ENCODE measurements at places on chromosomes 3 and 15.

DNA sequence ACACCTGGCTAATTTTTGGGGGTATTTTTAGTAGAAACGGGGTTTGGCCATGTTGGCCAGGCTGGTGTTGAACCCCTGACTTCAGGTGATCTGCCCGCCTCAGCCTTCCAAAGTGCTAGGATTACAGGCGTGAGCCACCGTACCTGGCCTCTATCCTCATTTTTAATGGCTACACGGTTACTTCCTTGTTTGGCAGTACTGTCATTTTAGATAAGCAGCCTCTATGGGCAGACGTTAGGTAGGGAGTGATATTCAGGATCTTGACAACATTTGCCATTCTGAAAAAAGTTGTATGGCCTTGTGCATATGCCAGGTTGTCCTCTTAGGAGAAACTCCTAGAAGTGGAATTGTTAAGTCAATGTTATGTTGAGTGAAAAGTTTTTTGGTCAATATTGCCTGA, 141.7 kb downstream of the ITPR1 start:
- DNase-seq: no peak

- no peak for DNase-seq
These were observed 34.5 kb downstream of the ZFAND6 start for GRCh38 chr15:80093854-80094418.

- DNase-seq: no peak
These were observed 20.1 kb downstream of the CACNA2D2 start for GRCh38 chr3:50483374-50483773.

- DNase-seq: no peak
These were observed 18.2 kb downstream of the ZNF592 start for GRCh38 chr15:84766461-84767035.

- no peak for DNase-seq
These were observed 700.5 kb upstream of the ARPP21 start for GRCh38 chr3:34938784-34939183.

- no peak for DNase-seq
These were observed 124.3 kb downstream of the CTNNB1 start for GRCh38 chr3:41323467-41324155.

DNA sequence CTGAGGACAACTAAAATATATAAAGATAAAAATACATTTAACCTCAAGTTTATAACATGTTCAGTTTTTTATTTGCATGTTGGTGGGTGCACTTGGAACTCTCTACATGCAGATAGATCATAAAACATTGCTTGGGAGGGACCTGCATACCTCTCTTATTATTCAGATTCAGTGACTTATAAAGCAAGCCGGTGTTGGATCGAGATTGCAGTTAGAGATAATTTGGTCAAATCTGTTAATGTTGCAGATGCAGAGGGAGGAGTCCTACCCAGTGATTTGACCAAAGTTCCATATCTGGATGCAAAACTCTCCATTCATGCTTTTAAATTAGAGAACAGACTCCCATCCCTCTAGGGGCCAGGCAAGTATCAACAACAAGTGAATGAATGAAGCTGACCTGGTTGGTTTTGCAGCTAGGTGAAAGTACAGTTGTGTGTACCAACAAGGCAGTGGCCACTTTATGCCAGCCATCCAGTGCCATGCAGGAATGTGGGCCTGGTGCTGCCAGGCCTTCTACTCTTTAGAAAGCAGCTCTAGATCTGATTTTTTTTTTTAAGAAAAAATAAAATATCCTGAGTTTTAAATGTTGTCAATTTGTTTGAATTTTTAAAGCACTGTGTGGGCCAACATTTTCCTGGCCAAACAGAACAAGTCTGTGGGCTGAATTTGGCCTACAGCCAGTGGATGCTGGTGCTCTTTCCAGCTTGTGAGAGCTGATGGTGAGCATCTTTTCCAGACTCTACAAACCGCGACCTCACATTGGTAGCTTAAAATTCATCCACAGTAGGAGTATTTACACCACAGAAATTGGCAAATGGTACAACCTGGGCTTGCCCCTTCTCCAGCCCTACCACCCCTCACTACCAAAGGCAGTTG, 12.3 kb downstream of the CDIN1 start:
- DNase-seq: no peak

GRCh38 chr15:80916056-80916455, 73.6 kb downstream of the MESD start:
- no peak for DNase-seq

DNA sequence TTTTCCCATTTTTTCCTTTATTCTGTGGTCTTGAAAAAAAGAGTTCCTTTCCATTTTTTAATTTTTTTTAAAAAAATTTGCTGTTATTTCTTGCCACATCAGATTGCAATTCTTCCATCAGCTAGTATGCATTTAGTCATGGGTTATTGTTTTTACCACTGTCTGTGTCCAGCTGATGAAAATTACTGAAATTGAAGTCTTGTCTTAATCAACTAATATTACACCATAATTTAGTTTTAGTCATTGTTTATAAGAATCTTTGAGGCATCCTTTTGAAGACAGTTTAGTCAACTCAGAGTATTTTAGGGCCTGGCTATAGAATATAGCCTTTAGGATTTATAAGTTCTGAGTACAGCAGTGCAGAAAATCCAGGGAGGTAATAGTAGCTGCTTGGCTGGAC, 172.1 kb downstream of the LRTM1 start:
- DNase-seq: no peak

GRCh38 chr15:41462084-41462795, 31.4 kb upstream of the ITPKA start:
- no peak for DNase-seq

- DNase-seq: no peak
These were observed 148.1 kb downstream of the LMLN start for GRCh38 chr3:198107840-198108734.

DNA sequence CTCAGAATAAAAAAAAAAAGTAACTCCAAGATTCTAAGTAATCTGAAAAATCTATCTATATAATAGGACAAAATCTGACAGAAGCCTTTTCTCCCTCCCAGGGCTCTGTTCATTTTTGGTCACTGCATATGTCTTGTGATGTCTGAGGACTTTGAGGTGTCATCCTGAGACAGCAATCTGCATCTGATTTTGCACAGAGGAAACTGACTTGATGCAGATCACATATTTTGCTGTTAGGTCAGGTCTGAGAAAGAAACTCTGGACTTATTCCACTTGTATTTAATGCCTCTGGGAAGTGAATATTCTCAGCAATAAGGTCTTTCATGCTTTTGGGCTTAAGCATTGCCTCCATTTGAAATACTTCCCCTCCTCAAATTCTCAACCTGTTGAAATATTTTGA, 295.2 kb upstream of the THBS1 start:
- DNase-seq: no peak

GRCh38 chr3:14806641-14807263, 12.0 kb upstream of the FGD5 start:
- no peak for DNase-seq

DNA sequence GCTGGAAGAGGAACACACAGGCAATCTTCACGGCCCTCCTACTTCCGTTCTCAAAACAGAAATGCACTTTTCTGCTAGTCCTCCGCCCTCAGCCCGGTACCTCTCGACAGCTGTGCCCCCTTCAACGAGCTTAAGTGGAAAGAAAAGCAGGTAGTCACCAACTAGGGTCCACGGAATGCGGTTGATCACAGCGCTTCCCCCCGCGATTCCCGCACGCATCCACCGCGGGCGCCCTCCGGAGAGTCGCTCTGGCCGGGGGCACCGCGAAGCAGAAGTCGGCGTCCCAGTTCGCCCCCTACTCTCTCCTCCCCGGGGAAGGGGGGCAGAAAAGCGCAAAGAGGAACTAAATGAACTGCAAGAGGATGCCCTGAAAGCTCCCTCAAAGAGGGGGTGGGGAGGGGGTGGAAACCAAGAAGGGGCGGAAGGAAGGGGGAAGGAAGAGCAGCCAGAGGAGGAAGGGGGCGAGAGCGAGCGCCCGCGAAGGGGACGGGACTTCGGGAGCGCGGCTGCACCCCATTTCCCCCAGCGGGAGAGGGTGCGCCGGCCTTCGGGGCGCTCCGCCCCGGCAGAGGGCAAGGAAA, 738 bp downstream of the ACAP2 start:
- DNase-seq: no peak

DNA sequence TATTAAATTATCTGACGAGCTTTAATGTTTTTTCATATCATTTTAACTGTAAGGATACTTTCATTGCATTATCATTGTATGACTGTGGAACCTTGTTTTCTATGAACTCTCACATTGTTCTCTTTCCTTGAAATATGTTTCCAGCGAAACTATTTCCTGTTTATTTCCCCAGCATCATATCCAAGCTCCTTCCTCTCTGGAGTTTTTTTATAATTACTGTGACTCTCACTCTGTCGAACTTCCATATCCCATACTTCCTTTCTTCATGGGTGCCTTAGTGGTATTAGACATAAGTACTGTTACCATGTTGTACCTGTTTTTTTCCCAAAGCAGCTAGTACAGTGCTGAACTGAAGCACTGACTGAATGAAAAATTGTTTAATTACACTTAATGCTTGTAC, 373.6 kb upstream of the CNTN3 start:
- DNase-seq: no peak

DNA sequence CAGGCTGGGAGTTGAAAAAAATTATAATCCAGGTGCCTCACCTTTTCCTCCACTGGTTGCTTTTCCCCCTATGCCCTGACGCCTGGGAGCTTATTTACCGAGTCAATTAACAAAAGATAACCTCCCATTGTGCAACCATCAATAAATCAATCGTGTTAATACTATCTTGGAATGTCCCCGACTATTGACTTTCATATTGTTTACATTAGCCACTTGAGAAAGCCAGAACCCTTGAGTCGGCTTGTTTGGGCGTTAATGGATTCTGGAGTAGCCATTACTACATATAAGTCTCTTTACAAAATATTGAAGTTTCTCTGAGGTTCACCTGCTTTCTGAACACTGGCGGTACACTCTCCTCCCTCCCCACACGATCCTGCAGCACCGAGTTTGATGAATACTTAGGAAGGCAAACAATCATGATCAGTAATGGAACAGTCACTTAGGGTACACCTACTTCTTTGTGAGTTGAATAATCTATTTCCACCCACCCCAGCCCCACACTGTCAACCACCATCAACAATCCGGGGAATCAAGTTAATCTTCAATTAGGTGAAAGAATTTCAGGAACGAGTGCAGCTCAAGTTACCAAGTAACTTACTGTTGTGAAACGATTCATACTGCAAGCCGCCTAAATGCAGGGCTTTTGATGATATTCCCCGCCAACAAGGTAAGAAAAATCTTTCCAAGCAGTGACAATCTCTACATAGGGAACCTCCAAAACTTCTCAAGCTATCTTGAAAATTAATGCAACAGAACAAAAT, 159.3 kb upstream of the NR2F2 start:
- no peak for DNase-seq

GRCh38 chr3:57706462-57706861, 13.6 kb upstream of the DENND6A start:
- no peak for DNase-seq

DNA sequence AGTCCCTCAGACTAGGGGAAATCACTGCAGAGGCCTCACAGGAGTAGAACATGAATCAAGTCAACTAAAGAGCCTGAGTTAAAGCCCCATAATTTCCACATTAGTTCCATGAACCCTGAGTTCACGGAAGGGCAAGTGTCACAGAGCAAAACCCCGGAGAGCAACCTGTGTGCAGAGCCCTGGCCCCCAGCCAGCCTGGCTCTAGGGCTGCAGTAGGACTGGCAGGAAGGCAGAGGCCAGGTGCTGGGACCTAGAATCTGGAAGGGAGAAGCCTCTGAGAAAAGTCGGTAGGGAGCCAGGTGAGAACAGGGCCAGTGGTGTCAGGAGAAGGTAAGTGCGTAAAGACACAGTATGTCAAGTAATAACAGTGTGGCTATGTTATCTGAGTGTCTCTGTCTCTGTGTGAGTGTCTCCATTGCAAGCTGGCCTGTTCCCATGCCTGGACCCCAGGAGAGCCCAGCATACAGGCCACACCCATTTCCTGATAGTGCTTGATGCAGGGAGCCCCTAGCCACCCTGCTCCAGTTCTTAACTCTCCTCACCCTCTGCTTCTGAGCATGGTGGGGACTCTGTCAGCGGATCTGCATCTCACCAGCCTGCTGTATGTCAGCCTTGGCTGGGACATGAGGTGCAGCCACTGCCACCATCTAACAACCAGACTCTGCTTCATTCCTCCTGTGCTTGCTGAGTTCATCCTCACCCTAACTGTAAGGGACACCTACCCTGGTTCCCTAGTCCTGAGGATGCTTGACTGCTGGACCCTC, 11.3 kb upstream of the MANF start:
- no peak for DNase-seq

All from NCI-H748 treated with DMSO at 0.1 percent for 48 hours (cell line).